Activated naive CD8-positive, alpha-beta T cell treated with anti-CD3 and anti-CD28 coated beads, Interleukin-2, amount 10 ng/mL, durations not matched to agents 7 days and 5 days (primary cell): ENCODE measurements at places on chromosomes 7 and 10. TPM values are rescaled to one million over a fixed set of nuclear protein-coding genes. Genes with fewer than 3 reads are reported as not detected.

GRCh38 chr7:110397927-110398660 is 692.8 kb upstream of the LRRN3 start:
- no peak for DNase-seq
- no peak overlapping the region for H3K27ac ChIP-seq
- no peaks in the 10 kb centered on the region for H3K36me3 ChIP-seq
- H3K4me3 ChIP-seq = no peak overlapping the region
- H3K27me3 ChIP-seq = peaks cover 4% of the 10 kb centered on the region

GRCh38 chr10:31978156-31978483 is 49.5 kb upstream of the ARHGAP12 start:
- H3K27me3 ChIP-seq = peaks cover 2% of the 10 kb centered on the region
- H3K4me3 ChIP-seq = peak overlapping the region; percentile 59
- peaks cover 2% of the 10 kb centered on the region for H3K36me3 ChIP-seq
- no peak overlapping the region for H3K27ac ChIP-seq
- H3K4me1 ChIP-seq = peaks cover 28% of the 10 kb centered on the region

GRCh38 chr10:16777473-16778370 is 39.5 kb downstream of the RSU1 start:
- peaks cover 13% of the 10 kb centered on the region for H3K36me3 ChIP-seq
- H3K4me1 ChIP-seq = peaks cover 18% of the 10 kb centered on the region
- peak overlapping the region; percentile 29 for H3K4me3 ChIP-seq
- no peaks in the 10 kb centered on the region for H3K27me3 ChIP-seq
- H3K27ac ChIP-seq = peak overlapping the region; percentile 78

DNA sequence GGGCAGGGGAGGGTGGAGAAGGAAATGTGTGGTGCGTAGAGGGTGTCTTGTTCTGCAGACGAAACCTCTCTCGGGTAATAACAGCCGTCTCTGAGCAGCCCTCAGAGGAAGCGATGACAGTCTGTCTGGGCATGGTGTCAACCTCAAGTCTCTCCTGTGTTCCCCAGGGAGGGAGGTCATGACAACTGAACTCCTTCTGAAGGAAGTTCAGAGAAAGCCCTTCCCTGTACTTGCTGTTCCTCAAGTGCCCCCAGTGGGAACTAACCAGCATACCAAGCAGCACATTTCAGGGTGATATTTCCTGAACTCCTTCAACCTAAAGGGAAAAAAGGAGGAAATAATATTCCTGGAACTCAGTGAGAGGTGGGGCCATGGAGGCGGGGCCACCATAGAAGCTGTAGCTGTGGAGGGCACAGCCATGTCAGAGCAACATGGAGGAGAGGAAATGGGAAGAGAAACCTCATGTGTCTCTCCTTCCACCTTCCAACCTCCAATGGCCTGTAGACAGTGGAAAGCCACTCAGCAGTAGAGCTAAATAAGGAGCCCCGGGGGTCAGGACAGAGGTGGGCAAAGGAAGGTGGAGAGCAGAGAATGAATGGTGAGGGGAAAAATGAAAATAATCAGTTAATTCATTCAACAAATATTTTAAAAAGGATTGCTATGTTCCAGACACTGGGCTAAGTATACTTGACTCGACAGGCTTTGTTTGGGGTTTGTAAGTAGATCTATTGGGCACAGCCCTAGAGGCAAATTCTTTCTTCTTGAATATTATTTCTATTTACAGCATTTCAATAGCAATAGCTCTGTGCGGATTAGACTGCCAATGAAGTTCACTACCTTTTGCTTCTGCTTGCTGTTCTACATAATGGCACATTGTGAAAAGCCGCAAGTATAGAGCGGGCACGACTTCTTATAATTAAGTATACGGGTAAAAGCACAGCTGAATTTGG is 61.0 kb upstream of the AOAH start:
- peaks cover 71% of the 10 kb centered on the region for H3K4me1 ChIP-seq
- peak overlapping the region; percentile 67 for H3K4me3 ChIP-seq
- peak overlapping the region; percentile 86 for H3K27ac ChIP-seq

DNA sequence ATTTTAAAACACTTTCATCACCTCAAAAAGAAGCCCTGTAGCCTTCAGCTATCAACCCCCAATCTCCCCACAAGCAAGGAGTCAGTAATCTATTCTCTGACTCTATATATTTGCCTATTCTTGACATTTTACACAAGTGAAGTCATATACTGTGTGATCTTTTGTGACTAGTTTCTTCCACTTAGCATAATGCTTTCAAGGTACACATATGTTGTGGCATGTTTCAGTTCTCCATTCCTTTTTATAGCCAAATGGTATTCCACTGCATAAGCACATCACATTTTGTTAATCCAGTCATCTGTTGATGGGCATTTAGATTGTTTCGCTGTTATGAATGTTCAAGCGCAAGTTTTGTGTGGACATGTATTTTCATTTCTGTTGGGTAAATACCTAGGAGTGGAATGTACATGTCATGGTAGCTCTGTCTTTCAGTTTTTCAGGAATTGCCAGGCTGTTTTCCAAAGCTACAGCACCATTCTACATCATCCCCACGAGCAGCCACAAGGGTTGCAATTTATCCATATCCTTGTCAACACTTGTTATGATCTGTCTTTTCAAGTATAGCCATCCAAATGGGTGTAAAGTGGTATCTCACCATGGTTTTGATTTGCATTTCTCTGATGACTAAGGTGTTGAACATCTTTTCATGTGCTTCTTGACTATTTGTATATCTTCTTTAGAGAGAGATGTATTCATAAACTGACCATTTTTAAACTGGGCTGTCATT is 405.6 kb downstream of the KCNMA1 start:
- peaks cover 8% of the 10 kb centered on the region for H3K27me3 ChIP-seq
- no peak for DNase-seq
- H3K4me1 ChIP-seq = no peaks in the 10 kb centered on the region
- H3K4me3 ChIP-seq = no peak overlapping the region
- H3K27ac ChIP-seq = no peak overlapping the region

GRCh38 chr7:49497471-49497870 is 276.0 kb upstream of the VWC2 start:
- no peaks in the 10 kb centered on the region for H3K27me3 ChIP-seq
- no peak for DNase-seq
- no peaks in the 10 kb centered on the region for H3K4me1 ChIP-seq
- H3K36me3 ChIP-seq = no peaks in the 10 kb centered on the region

DNA sequence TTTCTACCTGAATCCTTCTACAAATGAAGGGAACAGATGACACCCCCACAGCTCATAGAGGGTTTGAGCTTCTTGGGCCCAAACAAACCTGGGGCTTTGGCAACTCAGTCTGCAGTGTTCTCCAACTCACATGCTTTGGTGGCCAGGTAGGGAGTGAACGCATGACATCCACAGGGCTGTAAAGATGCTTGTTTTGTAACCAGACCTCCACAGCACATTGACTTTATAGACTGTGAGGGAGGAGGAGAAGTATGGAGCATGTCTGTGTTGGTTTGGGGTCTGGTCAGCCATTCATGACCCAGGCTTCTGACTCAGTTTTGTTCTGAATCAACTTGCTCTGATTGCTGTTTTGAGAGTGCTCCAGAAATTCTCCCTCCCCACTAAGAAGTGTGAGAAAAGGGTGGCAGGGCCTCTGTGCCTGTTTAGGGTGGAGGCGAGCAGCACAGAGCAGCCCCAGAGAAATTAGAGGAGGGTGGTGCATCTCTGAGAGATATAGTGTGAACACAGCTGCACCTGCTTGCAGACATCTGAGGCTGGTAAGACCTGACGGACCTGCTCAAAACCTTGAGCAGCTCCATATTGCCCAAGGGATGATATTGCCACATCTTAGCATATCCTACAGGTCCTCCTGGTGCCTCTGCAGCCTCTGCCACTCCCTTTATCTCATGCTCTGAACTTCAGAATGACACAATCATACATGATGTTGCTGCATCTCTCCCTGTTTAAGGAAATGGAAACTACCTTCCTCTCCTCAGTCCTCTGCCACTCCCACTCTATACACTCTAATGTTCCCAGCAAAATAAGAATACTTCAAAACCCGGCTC is 287.7 kb downstream of the ABCA13 start:
- peaks cover 6% of the 10 kb centered on the region for H3K27me3 ChIP-seq
- no peak overlapping the region for H3K4me3 ChIP-seq
- H3K27ac ChIP-seq = no peak overlapping the region
- H3K4me1 ChIP-seq = no peaks in the 10 kb centered on the region
- H3K36me3 ChIP-seq = no peaks in the 10 kb centered on the region

DNA sequence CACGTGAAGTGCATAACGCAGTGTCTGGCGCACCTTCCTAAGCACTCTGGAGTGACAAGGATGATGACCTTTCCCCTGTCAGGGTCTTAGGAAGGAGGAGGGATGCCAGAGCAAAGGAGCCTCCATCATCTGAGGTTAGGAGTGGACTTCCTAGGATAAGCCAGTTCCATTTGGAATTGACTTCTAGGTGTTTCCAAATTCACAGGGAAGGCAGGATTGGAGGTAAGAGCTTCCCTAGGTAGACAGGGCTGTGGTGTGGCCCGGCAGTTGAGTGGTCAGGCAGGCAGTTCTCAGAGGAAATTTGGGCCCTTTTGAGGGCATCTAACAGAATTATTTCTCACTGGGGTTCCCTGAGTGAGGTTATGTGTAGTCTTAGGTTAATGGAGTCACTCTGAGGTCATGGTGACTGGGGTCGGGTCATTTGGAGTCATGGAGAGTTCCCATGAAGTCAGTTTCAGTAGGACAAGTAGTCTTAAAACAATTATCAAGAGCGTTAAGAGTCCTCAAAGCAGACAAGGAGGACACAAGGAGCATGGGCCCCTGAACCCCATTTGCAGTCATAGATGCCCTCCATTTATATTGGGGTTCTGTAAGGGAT is 8.2 kb downstream of the PPIF start:
- peaks cover 40% of the 10 kb centered on the region for H3K36me3 ChIP-seq
- H3K27ac ChIP-seq = no peak overlapping the region
- no peak overlapping the region for H3K4me3 ChIP-seq
- DNase-seq = no peak

DNA sequence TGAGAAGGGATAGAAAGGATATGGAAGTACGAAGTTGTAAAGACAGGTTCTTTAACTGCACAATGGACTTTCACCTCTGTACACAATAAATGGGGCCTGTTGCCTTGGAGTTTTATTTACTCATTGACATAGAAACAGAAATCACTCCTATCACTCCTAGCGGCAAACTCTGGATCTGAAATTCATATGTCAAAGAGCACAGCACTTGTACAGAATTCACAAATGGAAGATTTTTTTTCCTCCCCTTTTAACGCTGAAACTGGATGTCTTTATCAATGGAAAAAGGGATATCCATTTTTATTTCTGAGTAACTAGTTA is 18.2 kb downstream of the NT5C3A start:
- H3K36me3 ChIP-seq = peaks cover 2% of the 10 kb centered on the region
- peaks cover 28% of the 10 kb centered on the region for H3K4me1 ChIP-seq
- DNase-seq = no peak

DNA sequence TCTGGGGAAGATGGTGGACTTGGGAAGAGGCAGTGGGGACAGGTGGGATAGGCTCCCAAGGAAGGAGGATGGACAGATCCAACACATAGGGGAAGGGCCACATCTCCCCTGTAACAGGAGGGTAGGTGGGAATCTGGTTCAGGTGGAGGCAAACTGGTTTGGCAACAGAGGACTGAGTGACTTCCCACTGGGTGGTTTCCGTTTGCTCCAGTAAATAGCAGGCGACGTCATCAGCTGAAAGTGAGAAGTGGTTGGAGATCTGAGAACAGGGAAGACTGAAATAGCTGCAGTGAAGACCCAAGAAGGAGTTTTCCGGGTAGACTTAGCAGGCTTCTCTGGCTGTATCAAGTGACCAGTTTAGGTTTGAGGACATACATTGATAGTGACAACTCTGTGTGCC is 504.4 kb downstream of the GALNT17 start:
- no peaks in the 10 kb centered on the region for H3K36me3 ChIP-seq
- no peaks in the 10 kb centered on the region for H3K27me3 ChIP-seq

GRCh38 chr7:94698275-94698674 is 42.3 kb upstream of the SGCE start:
- H3K27ac ChIP-seq = no peak overlapping the region
- no peaks in the 10 kb centered on the region for H3K4me1 ChIP-seq

- no peak for DNase-seq
- H3K27me3 ChIP-seq = peaks cover 53% of the 10 kb centered on the region
- H3K4me1 ChIP-seq = peaks cover 11% of the 10 kb centered on the region
- H3K4me3 ChIP-seq = no peak overlapping the region
- H3K27ac ChIP-seq = no peak overlapping the region
Measured at GRCh38 chr7:30684351-30684750, 2.1 kb upstream of the CRHR2 start.

- peaks cover 5% of the 10 kb centered on the region for H3K27me3 ChIP-seq
- peak; percentile 13 for DNase-seq
- peaks cover 15% of the 10 kb centered on the region for H3K4me1 ChIP-seq
Measured at GRCh38 chr10:110458266-110458920, 39.3 kb upstream of the DUSP5 start.

DNA sequence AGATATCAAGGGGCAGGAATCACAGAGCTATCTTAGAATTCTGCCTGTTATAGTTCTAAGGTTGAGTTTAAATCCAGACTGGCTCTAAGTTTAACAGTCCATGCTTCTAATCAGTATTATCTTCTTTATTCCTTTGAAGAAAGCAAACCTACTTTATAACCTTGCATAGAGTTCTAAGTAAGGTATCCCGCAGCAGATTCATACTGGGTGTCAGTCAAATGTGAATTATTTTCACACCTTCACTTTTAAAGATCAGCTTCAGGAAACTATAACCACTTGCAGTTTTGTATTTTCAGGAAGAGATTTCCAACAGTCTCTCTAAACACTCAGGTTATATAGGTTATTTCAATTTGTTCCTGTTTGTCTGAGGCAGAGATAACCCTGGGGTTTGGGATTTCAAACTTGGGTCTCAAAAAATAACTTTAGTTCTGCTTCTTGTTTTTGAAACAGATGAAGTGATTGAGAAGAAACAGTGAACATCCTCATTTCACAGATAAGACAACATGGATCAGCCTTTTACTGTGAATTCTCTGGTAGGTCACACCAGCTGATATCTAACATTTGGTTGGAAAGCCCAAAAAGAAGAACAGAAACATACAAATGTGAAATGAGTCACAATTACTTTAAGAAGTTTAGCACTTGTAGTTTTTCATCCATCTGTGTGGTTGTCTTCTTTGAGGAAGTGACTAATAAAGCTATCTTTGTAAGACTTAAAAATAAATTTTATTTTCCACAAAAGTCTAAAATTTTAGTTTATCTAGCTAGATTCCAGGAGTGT is 21.4 kb downstream of the STAMBPL1 start:
- H3K36me3 ChIP-seq = peaks cover 57% of the 10 kb centered on the region
- H3K4me1 ChIP-seq = peaks cover 39% of the 10 kb centered on the region
- H3K27me3 ChIP-seq = no peaks in the 10 kb centered on the region
- peak overlapping the region; percentile 33 for H3K4me3 ChIP-seq
- peak overlapping the region; percentile 60 for H3K27ac ChIP-seq
- no peak for DNase-seq

GRCh38 chr10:103082683-103083082 is 110.4 kb downstream of the NT5C2 start:
- H3K4me1 ChIP-seq = peaks cover 5% of the 10 kb centered on the region
- no peak overlapping the region for H3K27ac ChIP-seq
- peaks cover 7% of the 10 kb centered on the region for H3K36me3 ChIP-seq

Gene PRF1
- 165 TPM for total RNA-seq

Gene EPHB6
- 25.2 TPM for total RNA-seq

Gene CEP55
- total RNA-seq = 50.7 TPM

Gene AKR1B15
- total RNA-seq = not detected

Gene IFRD1
- total RNA-seq = 38.7 TPM
